ENCODE measurements at places on chromosomes 1 and 21. TPM values are rescaled to one million over a fixed set of nuclear protein-coding genes. Genes with fewer than 3 reads are reported as not detected.
A peak's percentile ranks its signal among the peaks of the same experiment; 100 is the strongest.

DNA sequence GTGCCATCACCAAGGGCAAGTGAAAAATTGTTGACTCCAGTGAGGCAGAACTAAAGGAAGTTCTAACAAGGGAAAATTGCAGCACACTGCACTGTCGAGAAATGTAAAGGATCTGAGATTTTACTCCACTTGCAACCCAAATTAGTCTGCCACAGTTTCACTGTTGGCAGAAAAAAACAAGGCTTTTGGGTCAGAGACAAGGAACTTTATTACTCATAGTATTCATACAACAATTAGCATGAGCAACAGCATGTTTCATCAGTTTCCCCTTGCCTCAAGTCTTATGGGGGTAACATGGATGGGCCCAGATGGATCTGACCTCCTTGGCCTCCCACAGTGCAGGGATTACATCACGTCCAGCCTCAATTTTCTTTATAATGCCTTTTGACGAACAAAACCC, 125.3 kb downstream of the LTN1 start:
- no peaks in the 10 kb centered on the region for H3K4me1 ChIP-seq
- H3K36me3 ChIP-seq: no peaks in the 10 kb centered on the region

GRCh38 chr1:96721416-96722160, at the start of gene PTBP2:
Gene PTBP2, plus strand, starts transcription at chr1:96721784. Its CDS starts 81 bp downstream, at chr1:96721865.
- H3K27me3 ChIP-seq: no peaks in the 10 kb centered on the region
- peak within 1 kb of the TSS; percentile 97 for H3K27ac ChIP-seq
- no peaks in the 10 kb centered on the region for H3K36me3 ChIP-seq
- H3K4me1 ChIP-seq: no peaks in the 10 kb centered on the region
- DNase-seq: peak; percentile 75
- peak within 1 kb of the TSS; percentile 88 for H3K4me3 ChIP-seq

DNA sequence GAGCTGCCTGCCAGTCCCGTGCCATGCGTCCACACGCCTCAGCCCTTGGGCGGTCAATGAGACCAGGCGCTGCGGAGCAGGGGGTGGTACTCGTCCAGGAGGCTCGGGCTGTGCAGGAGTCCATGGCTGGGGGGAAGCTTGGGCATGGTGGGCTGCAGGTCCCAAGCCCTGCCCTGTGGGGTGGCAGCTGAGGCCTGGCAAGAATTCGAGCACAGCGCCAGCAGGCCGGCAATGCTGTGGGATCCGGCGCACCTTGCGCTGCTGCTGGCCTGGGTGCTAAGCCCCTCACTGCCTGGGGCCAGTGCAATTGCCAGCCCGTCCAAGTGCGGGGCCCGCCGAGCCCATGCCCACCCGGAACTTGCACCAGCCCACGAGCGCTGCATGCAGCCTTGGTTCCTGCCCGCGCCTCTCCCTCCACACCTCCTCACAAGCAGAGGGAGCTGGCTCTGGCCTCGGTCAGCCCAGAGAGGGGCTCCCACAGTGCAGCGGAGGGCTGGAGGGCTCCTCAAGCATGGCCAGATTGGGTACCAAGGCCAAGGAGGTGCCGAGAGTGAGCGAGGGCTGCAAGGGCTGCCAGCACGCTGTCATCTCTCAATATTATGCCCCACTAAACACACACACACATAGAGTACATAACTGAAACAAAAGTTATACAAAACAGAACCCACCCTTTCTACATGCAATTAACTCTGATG, 307.7 kb downstream of the LMO4 start:
- no peaks in the 10 kb centered on the region for H3K4me1 ChIP-seq
- DNase-seq: no peak
- no peak overlapping the region for H3K27ac ChIP-seq
- H3K27me3 ChIP-seq: no peaks in the 10 kb centered on the region

DNA sequence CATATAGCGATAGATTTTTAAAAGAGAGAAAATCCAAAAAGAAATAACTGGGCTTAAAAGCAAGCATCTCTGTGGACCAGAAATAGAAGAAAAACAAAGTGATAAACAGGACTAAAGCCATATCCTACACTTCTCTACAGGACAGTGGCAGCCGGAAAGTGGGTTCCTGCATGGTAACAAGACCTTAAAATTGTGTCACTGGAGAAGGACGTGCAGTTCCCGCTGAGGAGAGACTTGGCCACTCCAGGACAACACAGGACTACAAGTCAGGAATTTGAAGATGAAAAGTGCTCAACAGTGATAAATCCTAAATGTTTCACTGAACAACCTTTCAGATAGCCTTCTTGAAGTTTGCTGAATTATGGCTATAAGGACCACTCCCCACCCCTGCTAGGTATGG, 1.9 kb upstream of the HLCS start:
- H3K36me3 ChIP-seq: no peaks in the 10 kb centered on the region
- H3K27me3 ChIP-seq: no peaks in the 10 kb centered on the region
- no peak overlapping the region for H3K27ac ChIP-seq
- H3K4me3 ChIP-seq: no peak overlapping the region
- H3K4me1 ChIP-seq: no peaks in the 10 kb centered on the region

GRCh38 chr1:201880928-201881571, 7.6 kb upstream of the SHISA4 start:
- no peaks in the 10 kb centered on the region for H3K4me1 ChIP-seq
- H3K27ac ChIP-seq: no peak overlapping the region

- DNase-seq: no peak
- H3K4me1 ChIP-seq: no peaks in the 10 kb centered on the region
- H3K27me3 ChIP-seq: no peaks in the 10 kb centered on the region
- no peak overlapping the region for H3K27ac ChIP-seq
- no peak overlapping the region for H3K4me3 ChIP-seq
- no peaks in the 10 kb centered on the region for H3K36me3 ChIP-seq
Observed at GRCh38 chr1:209960926-209961325, 22.9 kb downstream of the SYT14 start.

- no peaks in the 10 kb centered on the region for H3K27me3 ChIP-seq
- no peak overlapping the region for H3K27ac ChIP-seq
- H3K36me3 ChIP-seq: no peaks in the 10 kb centered on the region
- no peaks in the 10 kb centered on the region for H3K4me1 ChIP-seq
- no peak overlapping the region for H3K4me3 ChIP-seq
Observed at GRCh38 chr1:230772457-230773395, 25.5 kb downstream of the CAPN9 start.

GRCh38 chr1:12244078-12244477, 14.2 kb downstream of the VPS13D start:
- no peak for DNase-seq
- H3K4me1 ChIP-seq: no peaks in the 10 kb centered on the region
- no peaks in the 10 kb centered on the region for H3K36me3 ChIP-seq
- H3K27ac ChIP-seq: no peak overlapping the region
- H3K4me3 ChIP-seq: no peak overlapping the region
- no peaks in the 10 kb centered on the region for H3K27me3 ChIP-seq

GRCh38 chr21:39681257-39681656, 63.7 kb upstream of the IGSF5 start:
- no peak overlapping the region for H3K4me3 ChIP-seq
- H3K27me3 ChIP-seq: no peaks in the 10 kb centered on the region
- no peak overlapping the region for H3K27ac ChIP-seq
- no peaks in the 10 kb centered on the region for H3K36me3 ChIP-seq

Gene KIAA1614
- 2.4 TPM for total RNA-seq

GRCh38 chr1:205945069-205945468, 1.8 kb upstream of the SLC26A9 start:
- no peak overlapping the region for H3K27ac ChIP-seq
- no peak for DNase-seq
- H3K27me3 ChIP-seq: peaks cover 4% of the 10 kb centered on the region
- no peaks in the 10 kb centered on the region for H3K36me3 ChIP-seq
- no peaks in the 10 kb centered on the region for H3K4me1 ChIP-seq
- H3K4me3 ChIP-seq: no peak overlapping the region

DNA sequence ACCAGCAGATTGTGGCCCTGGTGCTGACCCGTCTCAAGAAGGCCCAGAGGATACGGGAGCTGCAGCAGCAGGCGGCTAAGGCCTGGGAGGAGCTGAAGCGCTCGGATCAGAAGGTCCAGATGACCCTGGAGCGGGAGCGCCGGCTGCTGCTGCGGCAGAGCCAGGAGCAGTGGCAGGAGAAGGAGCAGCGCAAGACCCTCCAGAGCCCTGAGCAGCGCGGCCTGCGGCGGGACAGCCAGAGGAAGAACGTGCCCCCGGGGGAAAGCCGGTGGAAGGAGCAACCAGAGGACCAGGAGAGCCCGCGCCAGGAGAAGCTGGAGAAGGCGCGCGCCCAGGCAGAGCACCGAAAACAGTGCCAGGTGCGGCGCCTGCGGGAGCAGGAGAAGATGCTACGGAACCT, 1.0 kb downstream of the CCDC185 start:
- no peak overlapping the region for H3K27ac ChIP-seq
- no peaks in the 10 kb centered on the region for H3K36me3 ChIP-seq
- no peaks in the 10 kb centered on the region for H3K4me1 ChIP-seq
- no peak for DNase-seq
- no peaks in the 10 kb centered on the region for H3K27me3 ChIP-seq

DNA sequence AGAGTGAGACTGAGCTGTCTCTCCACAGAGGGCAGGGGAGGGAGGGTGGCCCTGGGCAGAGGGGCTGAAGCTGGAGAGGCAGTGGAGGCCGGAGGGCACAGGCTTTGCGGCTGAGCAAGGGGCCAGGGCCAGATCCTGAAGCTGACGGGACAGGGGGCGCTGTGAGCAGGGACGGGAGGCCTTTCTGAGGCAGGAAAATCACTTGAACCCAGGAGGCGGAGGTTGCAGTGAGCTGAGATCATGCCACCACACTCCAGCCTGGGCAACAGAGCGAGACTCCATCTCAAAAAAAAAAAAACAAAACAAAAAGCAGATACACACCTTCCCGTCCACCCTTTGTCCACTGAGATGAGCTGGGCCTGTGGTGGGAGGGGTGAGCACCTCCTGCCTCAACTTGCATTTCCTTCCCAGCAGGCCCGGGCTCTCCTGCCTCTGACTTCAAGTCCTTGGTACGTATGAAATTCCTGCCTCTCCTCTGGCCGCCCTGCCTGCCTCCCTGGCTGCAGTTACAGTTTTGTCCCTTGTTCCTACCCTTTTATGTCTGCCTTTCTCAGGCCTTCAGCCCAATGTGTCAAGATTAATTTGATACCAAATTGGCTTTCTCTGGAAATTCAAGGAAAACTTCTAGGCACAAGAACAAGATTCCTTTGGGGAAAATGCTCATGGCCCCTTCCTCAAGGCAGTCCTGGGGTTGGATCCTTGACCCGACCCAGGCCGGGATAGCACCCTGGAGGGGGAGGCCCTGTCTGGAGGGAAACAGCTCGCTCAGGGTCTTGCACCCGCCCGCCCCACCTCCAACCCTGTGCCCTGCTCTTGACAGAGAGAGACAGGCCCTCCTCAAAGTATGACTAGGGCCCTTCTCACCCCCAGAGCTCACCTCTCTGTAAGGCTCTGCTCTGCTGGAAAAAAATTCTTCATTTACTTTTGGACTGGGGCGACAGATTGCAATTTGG, 11.2 kb upstream of the ADAMTSL4 start:
- no peak for DNase-seq
- no peaks in the 10 kb centered on the region for H3K36me3 ChIP-seq
- no peaks in the 10 kb centered on the region for H3K27me3 ChIP-seq
- H3K27ac ChIP-seq: peak overlapping the region; percentile 64

- H3K36me3 ChIP-seq: no peaks in the 10 kb centered on the region
- H3K27me3 ChIP-seq: no peaks in the 10 kb centered on the region
- no peaks in the 10 kb centered on the region for H3K4me1 ChIP-seq
Observed at GRCh38 chr1:54766726-54767125, 2.4 kb upstream of the PARS2 start.

GRCh38 chr21:27582948-27583430, 616.1 kb upstream of the ADAMTS5 start:
- H3K4me3 ChIP-seq: no peak overlapping the region
- no peaks in the 10 kb centered on the region for H3K27me3 ChIP-seq
- no peak for DNase-seq
- H3K4me1 ChIP-seq: no peaks in the 10 kb centered on the region

Gene MR1
- 17.3 TPM for total RNA-seq

- no peaks in the 10 kb centered on the region for H3K27me3 ChIP-seq
- no peak overlapping the region for H3K4me3 ChIP-seq
- DNase-seq: no peak
- H3K36me3 ChIP-seq: no peaks in the 10 kb centered on the region
- no peak overlapping the region for H3K27ac ChIP-seq
Observed at GRCh38 chr1:227312361-227313025, 5.8 kb downstream of the CDC42BPA start.

Gene ADGRL4
- total RNA-seq: 54.9 TPM

GRCh38 chr1:185448591-185449186, 131.6 kb upstream of the IVNS1ABP start:
- no peaks in the 10 kb centered on the region for H3K27me3 ChIP-seq
- no peaks in the 10 kb centered on the region for H3K4me1 ChIP-seq
- no peak for DNase-seq
- no peak overlapping the region for H3K27ac ChIP-seq

GRCh38 chr1:227780101-227781044, 35.1 kb upstream of the PRSS38 start:
- no peaks in the 10 kb centered on the region for H3K36me3 ChIP-seq
- H3K4me3 ChIP-seq: no peak overlapping the region
- no peak for DNase-seq
- H3K4me1 ChIP-seq: peaks cover 4% of the 10 kb centered on the region
- no peaks in the 10 kb centered on the region for H3K27me3 ChIP-seq

- no peak for DNase-seq
- no peak overlapping the region for H3K4me3 ChIP-seq
Observed at GRCh38 chr1:24857507-24858133, 72.5 kb downstream of the RUNX3 start.

Gene ZNF593OS
- not detected for total RNA-seq

DNA sequence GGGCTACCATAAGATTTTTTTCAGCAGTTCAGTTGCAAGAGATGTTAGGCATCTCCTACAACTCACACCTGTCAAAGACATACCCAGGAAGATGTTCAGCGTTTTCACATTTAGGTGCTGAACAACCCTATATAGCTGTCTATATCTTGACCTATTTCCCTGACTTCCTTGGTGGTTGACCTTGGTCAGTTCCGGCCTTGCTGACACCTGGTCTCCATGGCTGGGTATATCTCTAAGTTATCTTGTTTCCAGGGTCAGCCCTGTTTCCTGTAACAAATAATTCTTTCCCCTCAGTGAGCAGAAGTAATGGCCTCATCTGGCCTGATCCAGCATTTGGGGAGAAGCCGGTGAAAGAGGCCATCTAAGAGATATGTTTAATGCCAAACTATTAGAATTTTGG, 2.4 kb upstream of the BTG2 start:
- H3K27me3 ChIP-seq: no peaks in the 10 kb centered on the region
- DNase-seq: no peak
- no peak overlapping the region for H3K27ac ChIP-seq
- peaks cover 9% of the 10 kb centered on the region for H3K4me1 ChIP-seq

Gene ZNF692
- total RNA-seq: 43.5 TPM

Gene B3GALT2
- 0.21 TPM for total RNA-seq

Gene IGSF9
- 0.29 TPM for total RNA-seq

Gene KDF1
- not detected for total RNA-seq

Gene C1QTNF12
- total RNA-seq: not detected

GRCh38 chr1:234486858-234487840, 8.2 kb upstream of the TARBP1 start:
- H3K27ac ChIP-seq: peak overlapping the region; percentile 39
- H3K4me3 ChIP-seq: no peak overlapping the region
- peak; percentile 46 for DNase-seq
- H3K27me3 ChIP-seq: no peaks in the 10 kb centered on the region
- no peaks in the 10 kb centered on the region for H3K36me3 ChIP-seq
